Amniotic epithelial cell (primary cell): ENCODE measurements at places on chromosomes 7 and 10.
A peak's percentile ranks its signal among the peaks of the same experiment; 100 is the strongest.

- DNase-seq, result no peak
Measured at GRCh38 chr10:113549856-113550255, 3.0 kb upstream of the HABP2 start.

DNA sequence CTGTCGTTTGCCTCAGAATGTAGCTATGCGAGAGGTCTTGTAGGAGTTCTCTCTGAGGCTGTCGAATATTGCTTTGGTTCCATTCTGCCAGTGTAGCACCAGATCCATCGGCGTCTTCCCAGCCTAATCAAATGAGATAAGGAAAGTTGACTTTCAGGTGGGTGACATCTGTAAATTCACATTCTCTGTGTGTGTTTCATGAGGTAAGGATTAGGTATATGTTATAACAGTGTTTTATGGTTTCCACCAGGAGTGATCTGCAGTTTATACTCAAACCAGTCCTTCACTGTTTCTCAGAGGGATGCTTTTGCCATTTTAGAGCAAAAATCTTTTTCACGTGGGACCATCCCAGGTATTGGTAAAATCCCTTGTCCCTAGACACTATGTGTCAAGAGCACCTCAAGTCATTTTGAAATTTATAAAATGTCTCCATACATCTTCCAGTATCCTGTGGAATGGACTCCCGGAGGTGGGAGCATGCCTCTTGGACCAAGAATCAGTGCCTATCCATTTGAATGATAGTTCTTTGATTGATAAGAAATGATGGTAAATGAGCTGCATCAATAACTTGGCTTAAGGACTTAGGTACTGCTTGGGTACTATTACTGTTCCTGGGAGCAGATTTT, 7.9 kb downstream of the ANKRD1 start:
- no peak for DNase-seq

- DNase-seq, result no peak
Measured at GRCh38 chr7:115359955-115360354, 438.1 kb downstream of the MDFIC start.

- no peak for DNase-seq
Measured at GRCh38 chr7:141128506-141128905, 54.6 kb downstream of the TMEM178B start.

- peak; percentile 28 for DNase-seq
Measured at GRCh38 chr7:1579481-1580421, 9.9 kb upstream of the PSMG3 start.

GRCh38 chr10:31912898-31913850, 15.5 kb downstream of the ARHGAP12 start:
- DNase-seq, result no peak

- DNase-seq, result peak; percentile 48
Measured at GRCh38 chr10:88165849-88166271, 302.4 kb downstream of the PTEN start.

DNA sequence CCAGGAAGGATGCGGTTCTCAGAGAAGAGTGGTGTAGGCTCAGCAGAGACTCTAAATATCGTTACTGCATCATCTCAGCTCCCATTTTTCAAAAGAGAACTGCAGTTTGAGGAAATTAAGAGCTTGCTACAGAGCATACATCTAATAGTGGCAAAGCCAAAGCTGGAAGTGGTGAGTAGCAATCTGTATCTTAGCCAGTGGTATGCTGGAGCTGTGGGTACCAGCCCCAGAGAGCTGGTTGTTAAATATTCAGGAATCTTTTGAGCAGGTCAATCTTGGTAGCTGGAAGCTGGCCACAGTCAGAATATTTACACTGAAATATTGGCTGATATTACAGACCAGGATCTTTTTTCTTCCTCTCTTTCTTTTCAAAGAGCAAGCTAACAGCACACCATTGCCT, 88.4 kb upstream of the STEAP1B start:
- no peak for DNase-seq

DNA sequence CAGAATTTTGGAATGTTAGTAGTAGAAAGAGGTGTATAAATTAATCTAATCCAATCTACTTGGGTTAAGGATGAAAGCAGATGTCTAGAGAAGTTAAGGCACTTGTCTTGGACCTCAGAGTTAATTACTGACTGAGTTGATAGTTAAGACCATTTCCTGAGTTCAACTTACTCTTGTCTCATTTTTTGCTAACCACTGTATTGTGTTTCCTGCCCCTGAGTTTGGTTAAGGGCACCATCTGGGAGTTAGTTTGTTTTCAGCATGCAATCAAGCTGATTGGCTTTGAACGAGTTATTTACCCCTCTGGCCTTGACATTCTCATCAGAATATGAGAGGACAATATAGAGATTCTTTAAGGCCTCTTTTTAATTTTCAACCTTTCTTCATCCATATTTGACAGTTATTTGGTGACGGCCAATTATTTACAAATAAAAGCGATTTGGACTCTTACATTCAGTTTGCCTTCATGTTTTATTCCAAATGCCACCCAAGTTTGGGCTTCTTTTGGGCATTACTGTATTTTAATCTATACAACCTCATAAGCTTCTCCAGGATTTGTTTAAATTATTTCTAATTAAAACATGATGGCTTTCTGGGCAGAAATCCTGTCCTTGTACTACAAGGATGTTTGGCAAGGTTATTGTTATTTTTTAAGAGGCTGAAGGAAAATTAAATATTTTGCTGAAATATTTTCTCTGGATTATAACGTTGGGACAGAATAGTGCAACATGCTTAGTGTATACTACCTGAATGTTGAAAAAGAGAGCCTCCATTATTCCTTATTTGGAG, 225.0 kb downstream of the CACNB2 start:
- DNase-seq, result no peak

DNA sequence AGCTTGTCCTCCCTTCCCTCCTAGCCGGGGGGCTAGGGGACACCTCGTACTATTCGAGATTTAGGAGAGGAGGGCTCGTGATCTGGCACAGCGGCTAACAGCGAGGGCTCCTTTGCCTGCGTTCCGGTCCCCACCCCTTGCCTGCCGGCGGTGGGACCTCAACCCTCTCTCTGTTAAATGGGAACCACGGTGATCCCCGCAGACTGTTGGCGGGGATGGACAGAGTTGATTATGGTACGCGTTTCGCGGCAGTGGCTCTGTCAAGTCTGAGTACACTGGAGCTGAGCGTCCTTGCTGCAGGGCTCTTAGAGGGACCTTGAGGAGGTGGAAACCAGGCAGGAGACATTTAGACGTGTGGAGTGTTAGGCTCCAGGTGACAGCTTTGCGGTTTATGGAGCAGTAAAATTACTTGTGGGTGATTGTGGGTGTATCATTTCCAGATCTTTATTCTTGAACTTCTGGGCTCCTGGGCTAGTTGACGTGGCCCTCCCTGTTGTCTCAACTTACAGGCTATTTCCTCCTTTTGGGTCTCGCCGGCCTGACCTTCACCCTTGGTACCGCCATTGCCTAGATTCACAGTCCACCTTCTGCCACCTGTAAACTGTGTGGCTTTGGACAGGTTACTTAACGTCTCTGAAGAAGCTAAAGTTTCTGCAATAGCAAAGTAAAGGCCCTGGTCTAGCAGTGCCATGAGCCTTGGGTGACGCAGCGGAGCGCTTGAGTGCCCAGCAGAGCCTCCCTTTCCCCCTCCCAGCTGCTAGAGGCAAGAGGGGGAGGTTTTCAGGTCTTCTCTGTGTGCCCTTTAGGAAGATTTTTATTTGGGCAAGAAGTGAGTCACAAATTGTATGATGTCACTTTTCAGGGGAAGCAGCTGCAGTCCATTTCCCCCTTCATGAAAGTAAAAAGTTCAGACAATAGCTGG, 739 bp downstream of the CASP7 start:
- DNase-seq, result peak; percentile 24

DNA sequence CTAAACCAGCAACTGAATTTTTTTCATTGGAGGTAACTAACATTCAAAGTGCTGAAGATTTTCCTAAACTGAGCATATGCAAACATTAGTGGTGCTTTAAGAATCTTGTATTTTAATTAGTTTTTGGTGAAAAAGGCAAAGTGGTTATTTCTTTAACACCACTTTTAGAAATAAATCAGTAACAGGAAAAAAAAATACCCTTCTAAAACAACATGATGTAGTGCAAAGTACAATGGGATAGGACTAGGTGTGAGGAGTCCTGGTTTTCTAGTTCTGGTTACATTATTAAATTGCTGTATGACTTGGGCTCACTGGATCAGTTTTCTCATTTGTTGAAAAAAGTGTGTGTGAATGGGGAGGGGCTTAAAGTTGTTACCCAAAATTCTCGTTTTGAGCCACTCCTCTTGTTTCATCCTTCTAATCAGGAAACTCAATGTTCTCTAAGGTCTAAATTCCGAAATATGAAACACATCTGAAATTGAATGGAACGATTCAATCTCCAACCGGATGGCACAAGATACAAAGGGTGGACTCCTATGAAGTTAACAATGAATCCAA, 1.8 kb downstream of the WASL start:
- DNase-seq, result no peak

DNA sequence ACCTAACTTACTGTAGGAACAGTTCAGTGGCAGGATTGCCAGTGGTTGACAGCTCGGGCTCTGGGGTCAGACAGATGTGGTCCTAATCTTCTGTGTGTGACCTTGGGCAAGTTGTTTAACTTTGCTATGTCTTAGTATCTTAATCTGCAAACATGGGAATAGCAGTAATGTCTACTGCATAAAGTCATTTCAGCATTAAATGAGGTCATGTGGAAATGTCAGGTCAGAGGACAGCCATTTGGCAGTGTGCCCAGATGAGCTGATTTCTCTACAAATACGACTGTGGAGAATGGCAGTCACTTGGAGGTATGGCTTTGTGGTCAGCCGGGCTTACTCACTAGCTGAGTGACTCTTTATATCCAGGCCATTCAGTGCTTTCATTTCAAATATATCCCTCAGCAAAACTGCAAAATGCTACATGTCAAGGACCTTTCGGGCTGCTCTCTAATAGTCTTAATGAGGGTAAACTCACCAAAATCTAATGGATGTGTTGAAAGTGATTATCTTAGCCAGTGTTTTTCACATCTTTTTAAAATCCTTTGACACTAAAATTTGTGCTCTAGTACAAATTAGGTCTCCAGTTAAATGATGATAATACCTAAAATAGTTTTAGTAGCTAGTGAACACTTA, 171.4 kb downstream of the ST7 start:
- DNase-seq, result peak; percentile 90

DNA sequence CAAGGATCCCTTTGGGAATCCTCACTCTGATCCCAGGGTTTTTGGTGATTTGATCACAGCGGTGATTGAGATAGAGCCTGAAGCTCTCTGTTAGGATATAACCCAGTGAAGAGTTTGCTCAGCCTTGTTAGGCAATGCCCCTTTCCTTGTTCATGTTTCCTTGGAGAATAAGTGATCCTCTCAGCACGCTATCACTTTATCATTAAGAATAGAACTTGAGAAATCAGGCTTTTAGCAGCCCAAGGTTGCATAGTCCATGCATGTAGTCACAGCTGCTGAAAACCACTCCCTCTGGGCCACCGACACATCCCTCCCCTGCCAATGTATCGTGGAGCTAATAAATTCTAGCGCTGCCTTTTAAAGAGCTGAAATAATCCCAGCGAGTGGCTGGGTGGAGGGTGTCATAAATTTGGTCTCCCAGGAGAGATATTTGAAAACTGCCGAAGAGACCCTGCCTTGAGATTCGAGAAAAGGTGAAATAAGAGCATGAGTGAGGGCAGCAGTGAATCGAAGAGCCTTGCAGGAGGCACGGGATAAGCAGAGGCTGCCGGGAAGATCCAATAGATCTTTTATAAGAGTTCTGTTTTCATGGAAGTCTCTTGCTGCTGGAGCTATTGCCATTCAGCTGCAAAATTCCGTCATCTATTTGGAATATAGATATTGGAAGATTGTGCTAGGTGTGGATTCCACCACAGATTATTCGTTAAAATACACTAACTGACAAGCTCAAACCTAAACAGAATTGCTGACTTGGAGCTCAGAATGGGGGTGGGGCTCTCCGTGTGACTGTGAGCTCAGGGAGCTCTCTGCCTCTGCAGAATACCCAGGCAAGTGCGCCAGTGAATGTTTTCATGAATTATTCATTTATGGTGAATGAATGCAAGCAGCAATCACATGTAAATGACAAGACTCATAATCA, 249.8 kb downstream of the TRIL start:
- DNase-seq, result peak; percentile 93

DNA sequence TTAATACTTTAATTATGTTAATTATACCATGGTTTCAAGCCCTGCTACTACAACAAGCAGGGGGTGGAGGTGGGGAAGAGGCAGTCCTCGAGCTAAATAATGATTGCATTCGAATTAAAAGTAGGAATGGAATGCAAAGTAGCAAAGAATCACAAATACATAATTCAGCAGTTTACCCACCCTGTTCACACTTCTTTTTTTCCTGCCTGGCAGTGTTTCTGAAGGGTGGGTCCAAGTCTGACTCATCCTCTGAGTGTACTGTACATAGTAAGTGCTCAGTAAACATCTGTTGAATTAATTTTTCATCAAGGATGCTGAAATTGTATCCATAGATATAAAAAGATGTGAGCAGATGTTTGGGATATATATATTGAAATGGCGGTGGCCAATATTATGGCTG, 778.8 kb downstream of the LRMDA start:
- DNase-seq, result no peak

- no peak for DNase-seq
Measured at GRCh38 chr10:118383699-118384098, 41.6 kb upstream of the FAM204A start.

DNA sequence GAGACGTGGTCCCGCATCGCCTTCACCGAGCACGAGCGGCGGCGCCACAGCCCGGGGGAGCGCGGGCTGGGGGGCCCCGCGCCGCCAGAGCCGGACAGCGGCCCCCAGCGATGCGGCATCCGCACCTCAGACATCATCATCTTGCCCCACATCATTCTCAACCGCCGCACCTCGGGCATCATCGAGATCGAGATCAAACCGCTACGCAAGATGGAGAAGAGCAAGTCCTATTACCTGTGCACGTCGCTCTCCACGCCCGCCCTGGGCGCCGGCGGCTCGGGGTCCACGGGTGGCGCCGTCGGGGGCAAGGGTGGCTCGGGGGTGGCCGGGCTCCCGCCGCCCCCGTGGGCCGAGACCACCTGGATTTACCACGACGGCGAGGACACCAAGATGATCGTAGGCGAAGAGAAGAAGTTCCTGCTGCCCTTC, 737 bp downstream of the CNNM2 start:
- DNase-seq, result no peak

DNA sequence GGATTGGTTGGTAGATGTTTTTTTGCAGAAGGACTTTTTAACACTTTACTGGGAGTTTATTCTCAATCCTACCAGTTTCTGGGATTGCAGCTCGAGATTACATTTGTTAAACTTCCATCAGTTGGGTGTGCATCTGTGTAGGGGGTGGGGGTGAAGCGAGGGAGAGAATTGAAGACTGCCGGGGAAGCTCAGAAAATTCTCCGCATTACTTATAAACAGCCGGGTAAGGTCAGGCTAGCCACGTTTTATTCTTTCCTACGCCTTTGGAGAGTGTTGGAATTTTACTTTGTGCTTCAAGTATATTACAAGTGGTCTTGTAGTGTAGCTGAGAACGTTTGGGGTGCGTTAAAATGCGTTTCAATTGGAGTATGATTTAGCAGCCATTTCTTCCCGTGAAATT, 1.1 kb downstream of the PALS2 start:
- DNase-seq, result peak; percentile 34

GRCh38 chr7:100367251-100367620, 6.1 kb upstream of the PILRA start:
- no peak for DNase-seq

DNA sequence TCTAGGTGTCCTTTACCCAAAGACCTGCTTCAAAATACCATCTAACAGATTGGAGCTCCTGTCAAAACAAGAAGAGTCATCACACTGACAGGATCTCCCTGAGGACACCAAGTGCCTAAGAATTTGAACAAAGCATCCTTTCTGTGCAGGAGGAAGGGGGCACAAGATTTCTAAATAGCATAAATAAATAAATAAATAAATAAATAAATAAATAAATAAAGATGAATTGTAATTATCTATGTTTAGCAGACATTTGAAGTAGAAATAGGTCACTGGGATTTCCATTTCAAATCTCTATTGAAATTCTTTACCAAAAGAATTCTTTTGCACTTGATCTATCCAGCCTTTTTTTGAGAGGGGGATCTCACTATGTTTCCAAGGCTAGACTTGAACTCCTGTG, 65.3 kb downstream of the NPSR1 start:
- DNase-seq, result no peak
